T-helper 2 cell treated with Interferon-gamma antibody and Interleukin-4, amounts not matched to agents 100 ng/mL and 5 ng/mL, for 36 hours (primary cell): ENCODE measurements at places on chromosomes 12 and 14. TPM values are rescaled to one million over a fixed set of nuclear protein-coding genes. Genes with fewer than 3 reads are reported as not detected.

Gene SMAGP
- total RNA-seq, result 1.5 and 2.0 TPM in 2 replicates

Gene AKAP5
- 1.5 TPM in 2 replicates for total RNA-seq

Gene DHH
- total RNA-seq, result 0.07 and 0.09 TPM in 2 replicates

Gene TAS2R8
- total RNA-seq, result not detected in 2 replicates
